ENCODE measurements at places on chromosomes 3 and 15.

DNA sequence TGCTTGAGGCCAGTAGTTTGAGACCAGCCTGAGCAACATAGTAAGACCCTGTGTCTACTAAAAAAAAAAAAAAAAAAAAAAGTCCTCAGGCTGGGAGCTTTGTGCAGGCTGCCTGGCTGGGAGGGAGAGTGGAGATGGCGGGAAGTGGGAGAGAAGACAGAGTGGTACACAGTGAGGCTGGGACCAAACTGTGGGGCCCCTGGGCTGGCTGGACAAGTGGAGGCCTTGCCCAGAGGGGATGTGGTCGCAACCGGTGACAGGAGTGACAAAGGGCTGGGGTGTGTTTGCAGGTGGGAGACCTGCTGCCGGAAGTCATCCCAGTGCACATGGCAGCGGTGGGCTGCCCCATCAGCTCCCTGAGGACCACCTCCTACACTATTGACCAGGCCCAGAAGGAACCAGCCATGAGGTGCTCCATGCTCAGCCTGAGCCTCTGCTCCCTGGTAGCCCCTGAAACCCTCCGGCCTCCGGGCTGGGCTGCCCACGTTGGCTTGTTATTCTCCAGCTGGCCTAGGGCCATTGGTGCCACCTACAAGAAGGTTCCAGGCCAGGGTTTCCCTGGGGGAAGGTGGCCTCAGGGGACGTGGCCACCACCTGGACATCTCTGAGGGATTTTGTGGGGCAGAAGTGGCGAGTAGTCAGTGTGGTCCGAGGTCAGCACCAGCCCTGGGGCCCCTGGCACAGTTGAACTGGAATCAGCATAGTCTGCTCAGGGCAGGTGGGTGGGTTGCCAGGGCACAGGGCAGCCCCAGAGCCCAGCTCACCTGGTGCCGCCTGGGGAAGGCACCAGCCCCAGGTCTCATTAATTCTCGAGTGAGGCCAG is 22.7 kb downstream of the ACAA1 start:
- DNase-seq: no peak

DNA sequence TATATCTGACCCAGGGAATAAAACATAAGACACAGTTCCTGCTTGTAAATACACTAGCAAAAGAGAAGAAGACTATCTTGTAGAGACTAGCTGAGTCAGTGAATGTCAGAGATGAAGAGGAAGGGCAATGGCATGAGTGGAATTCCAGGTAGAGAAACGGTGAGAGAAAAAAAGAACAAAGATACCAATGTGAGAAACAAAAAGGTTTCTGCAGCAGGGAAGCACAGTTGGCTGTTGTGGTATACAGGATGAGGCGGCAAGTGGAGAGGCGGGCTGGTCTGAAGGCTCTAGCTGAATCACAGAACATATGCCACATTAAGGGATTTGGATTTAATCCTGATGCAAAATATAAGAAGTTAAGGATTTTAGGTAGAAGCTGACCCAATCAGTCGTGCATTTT is 17.1 kb upstream of the TASOR start:
- no peak for DNase-seq

- DNase-seq: no peak
Observed at GRCh38 chr15:33440900-33441299, 130.1 kb downstream of the RYR3 start.

DNA sequence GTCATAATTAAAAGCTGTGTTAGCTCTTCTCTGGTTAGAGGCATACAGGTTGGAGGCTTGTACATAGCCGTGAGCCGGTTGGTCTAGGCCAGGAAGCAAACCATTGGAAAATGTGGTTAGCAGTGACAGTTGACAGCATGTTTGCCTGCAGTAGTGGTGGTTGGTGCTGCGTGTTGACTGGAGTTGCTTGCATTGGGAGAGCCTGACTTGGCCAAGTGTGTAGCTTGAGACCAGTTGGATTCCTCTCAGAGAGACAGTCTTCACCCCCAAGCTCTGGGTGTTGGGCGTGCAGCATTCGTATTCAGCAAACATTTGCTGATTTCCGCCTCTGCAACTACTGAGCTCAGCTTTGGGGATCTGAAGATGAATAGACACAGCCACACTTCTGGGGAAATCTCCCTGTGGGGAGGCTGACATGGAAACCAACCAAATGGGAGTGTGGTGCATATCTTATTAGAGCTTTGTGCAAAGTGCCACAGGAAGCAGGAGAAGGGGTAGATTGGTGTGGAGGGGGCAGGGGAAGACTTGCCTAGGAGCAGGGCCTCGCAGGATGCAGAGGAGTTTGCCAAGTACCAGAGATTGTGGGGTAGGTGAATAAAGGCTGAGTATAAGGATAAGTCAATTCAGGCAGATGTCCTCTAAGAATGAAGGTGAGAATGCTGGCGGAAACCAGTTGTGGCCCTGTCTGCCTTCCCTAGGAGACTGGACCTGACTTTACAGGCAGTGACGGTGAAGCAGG is 83.5 kb downstream of the IGF1R start:
- DNase-seq: no peak

- DNase-seq: no peak
Observed at GRCh38 chr3:112865757-112866156, 19.1 kb upstream of the CD200R1L start.

GRCh38 chr3:48708481-48708889 is 8.5 kb downstream of the IP6K2 start:
- no peak for DNase-seq

DNA sequence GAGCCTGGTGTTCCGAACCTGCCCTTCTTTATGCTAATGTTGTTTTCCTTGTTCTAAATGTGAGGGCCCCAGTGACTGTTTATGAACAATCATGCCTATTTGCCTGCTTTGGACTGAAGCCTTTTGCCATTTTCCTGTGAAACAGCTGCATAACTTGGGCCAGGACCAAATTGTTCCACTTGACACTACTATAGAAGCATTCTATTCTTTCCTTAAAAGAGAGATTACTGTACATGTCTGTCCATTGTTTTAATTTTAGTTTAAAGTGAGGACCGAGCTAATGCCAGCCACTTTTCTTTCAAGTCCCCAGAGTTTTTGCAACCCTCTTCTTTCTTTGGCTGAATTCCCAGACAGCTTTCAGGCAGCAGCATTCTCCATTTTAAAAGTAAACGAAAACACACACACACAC is 980.3 kb downstream of the CADM2 start:
- DNase-seq: no peak
